ENCODE measurements at places on chromosomes 11 and 22.

DNA sequence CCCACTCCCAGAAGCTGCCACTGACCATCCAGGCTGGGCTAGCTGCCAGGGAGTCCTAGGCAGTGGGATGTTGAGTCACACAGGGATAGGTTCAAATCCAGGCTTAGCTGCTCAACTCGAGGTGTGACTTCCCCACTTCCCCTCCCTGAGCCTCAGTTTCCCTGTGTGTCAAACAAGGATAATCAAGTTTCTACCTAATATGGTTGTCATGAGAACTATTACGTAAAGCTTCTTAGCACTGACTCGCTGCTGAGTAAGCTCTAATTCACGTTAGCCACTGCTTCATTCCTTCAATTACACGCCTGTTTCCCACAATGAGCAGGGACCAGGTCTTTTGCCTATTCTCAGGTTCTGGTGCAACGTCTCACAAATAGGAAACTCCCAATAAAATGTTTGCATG lies 67.7 kb downstream of the SEZ6L start:
- DNase-seq = no peak

GRCh38 chr11:122207505-122207904 lies 91.5 kb upstream of the BLID start:
- peak; percentile 73 for DNase-seq

DNA sequence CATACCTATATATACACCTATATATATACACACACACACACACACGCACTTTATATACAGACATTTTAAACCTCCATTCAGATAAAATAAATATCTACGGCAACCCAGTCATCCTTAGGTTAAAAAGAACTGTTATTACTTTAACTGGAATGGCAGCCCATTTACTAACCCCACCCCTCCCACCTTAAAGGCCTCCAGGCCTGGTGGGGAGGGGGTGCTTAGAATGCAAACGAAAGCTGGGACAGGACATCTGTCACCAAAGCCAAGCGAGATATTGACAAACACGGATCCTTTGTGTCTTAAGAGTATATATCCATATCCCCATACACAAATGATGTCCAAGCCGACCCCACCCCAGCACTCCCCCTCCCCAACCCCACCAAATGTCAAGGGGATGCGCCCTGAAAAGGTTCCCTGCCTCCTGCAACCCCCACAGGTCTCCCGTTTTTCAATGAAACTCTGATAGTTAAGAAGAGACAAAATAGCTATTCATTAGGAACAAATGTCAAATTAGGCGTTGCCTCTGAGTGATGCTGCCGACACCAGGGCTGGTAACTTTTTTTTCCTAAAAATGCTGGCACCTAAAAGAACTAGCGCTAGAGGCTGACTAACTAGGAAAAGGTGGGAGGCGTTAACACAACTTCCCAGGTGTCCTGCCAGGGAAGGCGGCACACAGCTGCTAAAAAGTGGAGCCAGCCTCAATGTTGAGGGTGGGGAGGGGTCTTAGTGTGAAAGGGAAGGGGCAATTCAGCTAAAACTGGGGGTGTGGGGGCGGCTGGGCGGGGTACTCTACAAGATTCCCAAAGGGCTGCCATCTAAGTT lies 5.6 kb downstream of the MN1 start:
- DNase-seq = no peak

- peak; percentile 11 for DNase-seq
Measured at GRCh38 chr11:105000167-105000566, 22.8 kb downstream of the CASP5 start.

DNA sequence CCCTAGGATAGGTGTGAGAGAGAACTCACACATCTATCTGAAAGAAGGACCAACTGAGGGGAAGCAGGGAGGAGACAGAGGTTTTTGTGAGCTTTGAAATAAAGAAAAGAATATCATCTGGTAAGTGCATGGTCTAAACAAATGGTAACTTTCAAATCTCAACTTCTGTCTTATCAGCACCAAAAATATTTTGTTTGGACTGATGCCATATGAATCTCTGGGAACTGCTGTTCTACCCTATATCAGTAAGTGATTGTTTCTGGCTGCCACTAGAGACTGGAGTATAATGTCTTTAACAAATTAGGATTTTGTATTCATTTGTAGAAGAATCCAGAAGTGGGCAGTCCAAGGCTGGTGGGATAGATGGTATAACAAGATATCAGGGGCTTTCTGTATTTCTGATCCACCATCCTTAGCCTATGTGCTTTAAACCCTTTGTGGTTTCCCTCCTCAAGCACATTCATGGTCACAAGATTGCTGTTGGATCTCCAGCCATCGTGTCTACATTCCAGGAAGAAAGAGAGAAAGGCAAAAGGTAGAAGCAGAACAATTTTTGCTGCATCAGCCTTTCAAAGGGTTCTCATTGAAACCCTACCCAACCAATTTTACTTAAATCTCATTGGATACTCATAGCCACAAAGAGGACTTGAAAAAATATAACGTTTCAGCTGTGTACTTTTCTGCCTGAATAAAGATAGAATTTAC lies 4.7 kb downstream of the HEPHL1 start:
- peak; percentile 29 for DNase-seq

- DNase-seq = no peak
Measured at GRCh38 chr11:20596205-20597153, 2.9 kb upstream of the SLC6A5 start.

GRCh38 chr22:40533712-40534378 lies 102.7 kb downstream of the MRTFA start:
- DNase-seq = peak; percentile 74

DNA sequence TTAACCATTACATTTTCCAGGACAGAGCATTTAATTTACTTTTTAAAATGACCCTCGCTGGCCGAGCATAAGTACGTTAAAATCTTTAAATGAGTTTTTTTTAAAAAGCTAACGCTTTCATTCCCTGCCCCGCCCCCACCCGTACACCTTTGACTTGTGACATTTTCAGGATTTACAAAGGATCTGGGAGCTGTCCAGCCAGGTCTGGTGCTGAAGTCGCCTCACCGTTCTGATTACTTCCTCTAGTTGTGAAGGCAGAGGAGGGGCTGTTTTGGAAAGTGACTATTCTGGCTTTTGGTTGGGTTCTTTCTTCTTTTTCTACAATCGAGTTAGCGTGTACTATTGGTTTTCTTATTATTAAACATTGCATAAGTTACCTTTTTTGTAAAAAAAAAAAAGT lies 2.9 kb downstream of the C11orf87 start:
- no peak for DNase-seq

Data from fibroblast of pulmonary artery (primary cell).